RWPE1 (cell line): ENCODE measurements at places on chromosomes 7 and 10.

- DNase-seq: no peak
Observed at GRCh38 chr10:43199684-43200537, 61.7 kb downstream of the CSGALNACT2 start.

DNA sequence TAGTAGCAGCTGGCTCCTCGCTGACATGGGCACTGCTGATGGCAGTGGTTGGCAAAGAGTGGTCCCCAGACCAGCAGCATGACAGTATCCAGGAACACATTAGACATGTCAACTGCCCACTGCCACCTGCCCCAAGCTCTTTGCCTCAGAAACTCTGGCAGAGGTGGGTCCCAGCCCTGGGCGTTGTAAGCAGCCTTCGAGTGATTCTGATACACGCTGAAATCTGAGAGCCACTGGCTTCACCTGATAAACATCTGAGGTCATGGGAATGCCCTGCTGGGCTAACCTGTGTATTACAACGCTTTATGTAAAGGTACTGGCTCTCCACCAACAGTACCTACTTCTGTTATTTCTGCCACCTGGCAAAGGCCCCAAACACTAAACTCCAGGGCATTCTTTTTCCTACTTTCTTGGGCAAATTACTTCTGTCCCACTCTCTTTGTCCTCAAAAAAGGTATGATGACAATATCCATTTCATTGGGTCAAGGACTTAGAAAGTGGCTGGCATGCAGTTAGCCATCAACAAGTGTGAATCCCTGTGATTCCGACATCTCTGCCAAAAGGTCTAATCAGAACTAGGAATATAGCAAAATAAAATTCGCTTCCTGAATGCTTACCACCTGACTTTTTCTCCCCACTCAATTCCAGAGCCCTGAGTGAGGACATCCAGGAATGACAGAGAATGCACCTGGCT lies 9.2 kb downstream of the SGMS1 start:
- no peak for DNase-seq

DNA sequence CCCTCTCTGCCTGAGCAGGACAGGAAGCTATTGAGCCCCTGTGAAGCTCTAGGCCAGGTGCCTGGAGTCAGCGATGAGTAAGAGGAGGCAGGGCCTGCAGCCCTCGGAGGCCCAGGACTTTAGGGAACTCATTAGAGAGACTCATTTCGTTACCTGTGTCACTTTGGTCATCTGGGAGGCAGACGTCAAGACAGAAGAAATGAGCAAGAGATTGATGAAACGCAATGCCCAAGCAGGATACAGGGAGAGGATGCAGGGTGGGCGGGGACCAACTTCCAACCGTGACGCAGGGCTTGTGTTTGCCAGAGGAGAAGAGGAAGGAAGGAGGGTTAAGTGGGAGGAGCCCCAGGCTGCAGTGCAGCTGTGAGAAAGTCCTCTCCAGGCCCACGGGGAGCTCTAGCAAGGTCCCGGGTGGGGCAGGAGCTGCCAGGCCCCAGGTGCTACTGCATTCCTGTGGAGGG lies 26.4 kb upstream of the GNA12 start:
- peak; percentile 46 for DNase-seq

GRCh38 chr10:93123766-93124165 lies 50.1 kb downstream of the CYP26A1 start:
- no peak for DNase-seq

GRCh38 chr10:97333351-97333600 lies 1.3 kb downstream of the FRAT2 start:
- peak; percentile 57 for DNase-seq

DNA sequence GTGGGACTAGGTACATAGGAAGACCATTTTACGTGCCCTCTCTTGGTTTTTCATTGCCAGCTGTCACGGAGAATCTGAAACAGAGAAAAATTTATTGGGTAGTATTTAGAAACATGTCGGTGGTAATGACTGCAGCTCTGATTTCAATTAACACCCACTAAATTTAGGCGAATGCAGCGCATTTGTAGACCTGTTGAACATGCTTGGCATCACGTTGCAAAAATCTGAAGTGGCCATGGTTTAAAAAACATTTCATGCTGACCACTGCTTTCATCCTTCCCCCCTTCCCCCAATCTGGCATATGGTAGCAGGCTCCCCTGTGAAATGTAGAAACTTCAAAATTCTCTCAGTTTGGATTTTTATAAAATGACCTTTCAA lies 34.0 kb downstream of the LRMDA start:
- DNase-seq: no peak

DNA sequence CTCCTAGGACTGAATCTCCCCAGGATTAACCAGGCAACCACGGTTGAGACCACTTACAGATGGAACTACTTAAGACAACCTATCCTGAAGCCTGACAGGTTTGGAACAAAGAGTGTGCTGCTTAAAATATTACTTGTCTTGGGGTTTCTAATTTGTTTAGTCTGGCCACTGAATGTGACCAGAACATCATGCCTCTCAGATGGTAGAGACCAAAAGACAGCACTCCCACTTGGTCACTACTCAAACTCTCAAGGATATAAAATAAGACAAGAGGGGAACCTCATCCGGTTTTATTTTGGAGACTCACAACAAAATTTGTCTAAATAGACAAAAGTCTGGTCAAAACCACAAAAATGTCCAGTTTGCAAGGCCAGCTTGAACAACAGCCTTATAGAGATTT lies 15.3 kb downstream of the MRPL32 start:
- DNase-seq: no peak
